ENCODE measurements at places on chromosomes 4 and X.

DNA sequence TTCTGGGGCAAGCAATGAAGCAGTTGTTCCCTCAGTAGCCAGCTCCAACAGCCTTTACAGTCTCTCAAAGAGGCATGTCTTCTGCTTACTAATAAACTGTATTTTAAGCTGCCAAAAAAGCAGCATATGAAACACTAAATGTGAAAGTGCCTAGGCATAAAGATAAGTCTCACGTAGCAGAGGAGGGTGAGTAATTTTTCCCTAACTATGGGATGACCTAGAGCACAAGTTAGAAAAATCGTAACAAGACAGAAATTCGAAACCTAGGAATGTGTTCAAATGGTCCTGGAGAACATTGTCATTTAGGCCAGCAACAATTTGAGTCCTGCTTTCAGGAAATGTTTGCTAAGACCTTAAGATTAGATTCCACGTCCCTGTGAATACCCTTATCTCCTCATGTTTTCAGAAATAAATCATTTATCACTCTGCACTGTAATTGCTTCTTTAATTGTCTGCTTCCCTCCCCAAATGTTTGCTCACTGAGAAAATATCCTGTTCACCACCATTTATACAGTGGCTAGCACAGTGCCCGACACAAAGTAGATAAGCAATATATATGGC is 222.2 kb downstream of the KCNIP4 start:
- DNase-seq = no peak

DNA sequence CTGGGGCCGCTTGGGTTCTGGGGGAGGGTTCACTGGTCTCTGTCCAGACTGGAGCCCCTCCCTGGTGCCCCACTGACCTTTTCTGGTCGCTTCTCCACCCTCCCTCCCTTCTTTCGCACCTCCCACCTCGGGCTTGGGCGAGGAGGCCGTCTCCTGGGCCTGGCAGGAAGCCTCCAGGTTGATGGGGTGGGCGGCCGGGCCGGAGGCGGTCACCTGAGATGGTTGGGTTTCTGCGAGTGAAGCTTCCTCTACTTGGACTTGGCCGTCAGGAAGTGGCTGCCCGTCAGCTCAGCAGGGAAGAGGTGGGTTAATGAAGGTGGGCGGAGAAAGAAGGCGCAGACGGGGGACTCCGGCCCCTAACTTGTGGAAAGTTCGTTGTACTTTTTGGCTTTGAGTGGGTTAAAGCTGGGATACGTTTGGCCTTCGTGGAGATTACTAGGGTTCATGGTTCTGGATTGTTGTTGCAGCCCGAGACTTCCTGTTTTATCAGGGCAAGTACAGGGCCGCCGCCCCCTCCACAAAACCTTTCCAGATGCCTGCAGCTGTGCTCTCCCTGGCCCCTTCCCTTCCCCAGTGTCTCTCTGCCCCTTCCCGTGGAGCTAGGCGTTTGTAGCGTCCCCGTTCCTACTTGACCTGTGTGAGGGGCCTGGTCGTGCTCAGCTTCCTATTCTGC is 1.2 kb downstream of the AKAP17A start:
- DNase-seq = no peak

GRCh38 chrX:130025256-130025655 is 42.8 kb downstream of the BCORL1 start:
- no peak for DNase-seq

DNA sequence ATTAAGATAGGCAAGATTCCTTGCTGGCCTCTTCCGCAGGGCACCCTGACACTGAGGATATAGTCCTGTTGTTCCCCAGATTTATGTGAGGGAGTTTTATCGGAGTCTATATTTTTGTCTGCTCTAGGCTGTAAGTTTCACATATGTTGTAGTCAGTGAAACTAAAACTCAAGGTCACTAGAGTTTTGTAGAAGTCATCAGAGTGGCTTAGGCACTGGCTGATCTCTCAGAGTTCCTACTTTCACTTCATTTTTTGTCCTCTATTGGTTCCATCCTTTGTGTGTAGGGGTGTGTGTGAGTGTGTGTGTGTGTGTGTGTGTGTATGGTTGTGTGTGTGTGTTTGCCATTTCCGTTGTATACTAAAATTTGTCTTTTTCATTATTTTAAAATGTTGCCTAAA is 577.5 kb downstream of the IQCM start:
- DNase-seq = no peak

DNA sequence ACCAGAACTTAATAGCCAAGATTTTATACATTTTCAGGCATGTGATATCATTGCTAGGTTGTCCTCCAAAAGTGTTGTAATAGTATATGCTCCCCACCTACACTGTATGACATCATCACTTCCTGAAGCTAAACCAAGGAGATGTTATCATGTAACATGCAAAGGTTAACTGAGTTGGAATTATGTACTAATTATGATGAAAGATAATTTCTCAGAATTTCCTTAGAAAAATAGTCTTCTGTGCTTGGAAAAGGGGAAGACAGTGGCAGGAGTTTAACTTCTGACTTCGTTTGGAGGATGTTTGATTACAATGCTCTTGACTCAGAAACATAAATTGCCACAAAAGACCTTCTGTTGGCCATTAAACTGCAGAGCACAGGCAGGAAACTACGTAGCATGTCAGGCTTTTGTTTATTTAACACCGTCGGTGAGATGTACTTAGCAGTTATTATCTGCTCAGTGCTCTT is 83.6 kb upstream of the GUCY1A1 start:
- DNase-seq = no peak

DNA sequence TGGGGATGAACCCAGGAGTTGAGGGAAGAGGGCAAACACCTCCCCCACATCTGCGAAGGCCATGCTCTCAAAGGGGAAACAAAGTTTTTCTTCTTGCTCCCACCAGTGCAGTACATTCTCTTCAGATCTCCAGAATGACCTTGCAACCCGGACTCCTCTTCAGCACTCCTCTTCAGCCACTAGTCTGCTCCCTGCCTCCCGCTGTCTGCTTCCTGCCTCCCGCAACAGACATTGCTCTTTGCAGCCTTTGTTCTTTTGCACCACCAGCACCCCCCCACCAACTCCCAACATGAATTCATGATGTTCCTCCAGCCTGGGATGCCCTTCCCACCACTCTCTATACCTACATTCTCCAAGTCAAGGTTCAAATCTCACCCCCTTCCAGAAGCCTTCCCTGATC is 32.1 kb downstream of the UTP14A start:
- no peak for DNase-seq

DNA sequence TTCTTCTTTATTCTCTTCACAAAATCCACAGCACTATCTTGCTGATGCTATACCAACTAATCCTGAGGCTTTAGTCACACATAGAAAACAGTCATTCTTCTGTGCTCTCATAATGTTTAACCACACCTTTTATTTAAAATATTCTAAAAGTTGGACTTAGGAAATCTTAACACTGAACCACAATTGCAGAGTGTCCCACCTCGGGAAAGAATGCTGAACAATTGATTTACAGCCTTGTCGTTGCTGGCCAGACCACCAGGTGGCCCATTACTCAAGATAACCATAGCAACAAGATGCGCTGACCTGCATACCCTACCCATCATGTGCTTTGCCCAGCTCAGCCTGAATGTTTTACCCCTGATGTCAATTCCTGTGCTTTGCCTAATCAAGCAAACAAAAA is 100.8 kb downstream of the ARSJ start:
- no peak for DNase-seq

DNA sequence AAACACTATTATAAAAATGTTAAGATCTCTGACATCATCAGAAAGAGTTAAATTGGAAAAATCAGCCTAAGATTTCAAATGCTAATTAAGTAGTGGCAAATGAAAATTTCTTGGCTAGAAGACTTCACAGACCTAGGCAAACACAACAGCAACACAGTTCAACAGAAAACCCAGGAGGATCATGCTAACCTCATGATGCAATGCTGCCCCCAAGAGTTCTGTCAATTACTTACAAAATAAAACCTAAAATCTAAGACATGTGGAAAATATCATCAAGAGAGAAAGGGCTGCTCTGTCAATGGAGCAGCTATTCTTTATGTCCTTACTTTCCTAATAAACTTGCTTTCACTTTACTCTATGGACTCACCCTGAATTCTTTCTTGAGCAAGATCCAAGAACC is 21.0 kb downstream of the S100G start:
- no peak for DNase-seq

DNA sequence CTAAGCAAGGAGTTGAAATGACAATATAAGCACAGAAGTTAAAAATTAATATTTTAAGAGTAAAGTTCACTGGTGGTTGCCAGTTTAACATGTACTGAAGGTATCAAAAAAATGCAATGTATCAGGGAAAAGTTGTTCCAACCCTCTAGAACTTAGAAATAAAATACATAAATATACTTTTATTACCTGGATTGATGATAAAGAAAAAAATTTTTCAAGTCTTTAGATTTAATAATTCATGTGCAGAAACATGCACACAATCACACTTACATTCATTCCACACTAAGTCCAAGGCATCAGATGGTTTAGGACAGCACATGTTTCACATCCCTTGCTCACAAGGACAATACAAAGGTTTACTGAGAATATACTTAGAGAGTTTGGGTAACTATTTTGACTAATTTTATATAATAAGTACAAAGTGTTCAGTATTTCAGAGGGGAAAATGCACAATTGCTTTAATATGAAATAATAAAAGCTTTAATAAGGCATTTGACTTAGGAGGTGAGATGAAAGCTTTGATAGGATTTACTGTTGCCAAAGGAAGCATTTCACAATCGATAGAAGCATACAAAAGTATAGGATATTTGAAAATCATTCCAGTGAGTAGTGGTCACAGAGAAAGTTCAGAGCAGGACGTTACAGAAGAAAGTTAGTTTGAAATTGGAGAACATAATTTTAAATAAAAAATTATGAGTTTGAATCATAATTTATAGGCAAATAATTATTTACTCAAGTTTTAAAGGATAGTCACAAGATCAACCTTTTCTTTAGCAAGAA is 392 bp upstream of the UGT2A3 start:
- no peak for DNase-seq

DNA sequence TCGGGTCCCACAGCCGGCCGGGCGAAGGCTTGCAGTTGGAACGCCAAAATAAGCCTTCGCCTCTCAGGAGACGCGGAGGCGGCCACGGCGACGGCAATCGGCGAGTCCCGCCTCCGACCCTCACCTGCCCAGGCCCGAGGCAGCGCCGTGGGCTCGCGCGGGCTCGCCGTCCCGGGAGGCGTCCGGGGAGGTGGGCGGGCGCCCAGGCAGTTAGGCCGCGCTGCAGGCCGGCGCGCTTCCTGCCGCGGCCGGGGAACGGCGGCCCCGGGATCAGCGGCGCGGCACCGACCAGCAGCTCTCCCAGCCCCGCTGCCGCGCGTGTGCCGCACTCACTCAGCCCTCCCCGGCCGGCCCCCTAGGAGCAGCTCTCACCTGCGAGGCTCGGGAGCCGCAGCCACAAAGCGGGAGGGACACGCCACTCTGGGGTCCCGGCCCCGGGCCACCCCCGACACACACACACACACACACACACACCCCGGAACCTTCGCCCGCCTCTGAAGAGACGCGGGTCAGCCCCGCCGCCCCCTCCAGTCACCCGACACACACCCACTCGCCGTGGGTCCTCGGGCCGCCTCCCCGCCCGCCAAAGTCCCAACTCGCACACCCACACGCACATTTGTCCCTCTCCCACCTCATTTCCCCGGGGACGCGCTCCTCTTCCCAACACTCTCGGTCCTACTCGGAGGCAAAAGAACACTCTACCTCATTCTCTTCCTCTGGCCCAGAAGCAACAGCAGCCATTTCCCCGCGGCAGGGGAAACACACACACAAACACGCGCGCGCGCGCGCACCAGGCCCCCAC is at the start of gene CNOT6L:
Gene CNOT6L, minus strand, starts transcription at position 767 of the 802 bp plus-strand sequence. Its CDS starts 60 bp downstream, at position 707.
- peak; percentile 43 for DNase-seq

- DNase-seq = no peak
Measured at GRCh38 chr4:53532521-53532920, 58.8 kb downstream of the LNX1 start.

DNA sequence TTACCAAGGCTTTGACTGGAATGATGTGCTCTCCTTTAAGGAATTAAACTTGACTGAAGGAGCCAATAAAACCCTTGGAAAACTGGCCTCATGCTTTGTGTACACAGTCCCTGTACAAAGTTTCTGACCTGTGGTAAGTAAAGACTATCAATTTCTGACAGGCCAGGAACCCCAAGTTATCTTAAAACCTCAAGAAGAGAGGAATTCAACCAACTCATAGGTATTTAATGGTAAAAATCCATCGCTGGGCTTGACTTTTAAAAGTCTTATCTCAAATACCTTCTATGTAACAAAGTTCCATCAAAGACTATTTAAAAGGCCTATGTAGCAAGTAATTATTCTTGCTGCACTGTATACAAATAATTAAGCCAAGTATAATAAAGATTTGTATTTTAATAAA is 103.7 kb upstream of the TENT5D start:
- DNase-seq = no peak

GRCh38 chrX:12412561-12412960 is 274.3 kb downstream of the FRMPD4 start:
- DNase-seq = no peak

- DNase-seq = peak; percentile 41
Measured at GRCh38 chr4:15231265-15232091, 196.4 kb upstream of the C1QTNF7 start.

GRCh38 chrX:41616935-41617334 is 71.8 kb upstream of the GPR34 start:
- DNase-seq = no peak

DNA sequence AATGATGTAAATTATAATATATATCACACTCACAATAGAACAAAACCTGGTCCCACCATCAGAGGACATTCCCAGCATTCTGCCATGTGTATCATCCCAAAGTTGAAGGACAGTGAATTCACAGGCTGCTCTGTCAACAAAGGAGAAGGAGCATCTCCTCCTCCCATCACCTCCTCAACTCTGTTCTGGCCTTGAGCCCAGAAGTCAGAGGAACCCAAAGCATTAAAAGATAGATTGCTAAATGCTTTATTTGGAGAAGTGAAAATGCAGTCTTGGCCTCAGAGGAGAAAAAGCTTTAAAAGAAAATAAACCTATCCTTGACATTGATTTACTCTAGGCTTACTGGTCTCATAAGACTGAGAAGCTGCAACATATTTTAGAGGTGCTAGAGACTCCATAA is 268.8 kb upstream of the RASGEF1B start:
- no peak for DNase-seq

DNA sequence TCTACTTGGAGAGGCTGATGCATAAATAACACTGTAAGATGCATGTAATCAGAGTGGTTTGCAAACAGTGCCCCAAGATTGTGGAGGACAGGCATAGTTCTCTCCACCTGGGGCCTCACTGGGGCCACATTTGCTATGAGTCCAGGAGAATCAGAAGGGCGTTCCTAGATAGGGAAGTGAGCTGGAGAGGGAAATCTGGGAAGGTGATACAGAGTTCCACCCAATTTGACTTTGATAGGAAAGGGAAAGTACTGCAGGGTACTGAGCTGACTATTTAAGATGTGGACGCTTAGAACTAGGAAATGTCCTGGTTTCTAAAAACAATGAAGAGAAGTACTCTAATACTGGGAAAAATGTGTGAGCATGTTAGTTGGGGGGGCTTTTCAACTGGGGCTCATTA is 33.9 kb downstream of the FAM9C start:
- no peak for DNase-seq

DNA sequence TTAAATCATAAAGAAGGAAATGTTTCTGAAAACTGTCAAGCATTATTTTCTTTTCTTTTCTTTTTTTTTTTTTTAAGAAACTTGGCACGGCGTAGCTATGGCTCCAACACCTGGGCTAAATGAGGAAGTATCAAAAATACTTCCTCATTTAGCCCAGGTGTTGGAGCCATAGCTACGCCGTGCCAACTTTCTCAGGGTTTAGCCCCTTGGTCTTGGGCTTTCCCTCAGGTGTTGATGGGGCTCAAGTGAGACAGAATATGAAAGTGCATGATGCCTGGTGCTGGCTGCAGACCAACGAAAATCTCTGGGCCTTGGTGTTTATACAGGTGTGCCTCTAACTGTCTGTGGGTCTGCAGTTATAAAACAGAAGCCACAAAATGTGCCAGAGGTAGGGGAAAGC is 132.7 kb downstream of the ARHGAP24 start:
- no peak for DNase-seq

GRCh38 chr4:17688011-17688441 is 73.6 kb downstream of the MED28 start:
- no peak for DNase-seq

Data from T-helper 17 cell (primary cell).